ENCODE measurements at places on chromosomes 6 and 20.

- no peak for DNase-seq
These were observed 135.0 kb upstream of the ASCC3 start for GRCh38 chr6:101016163-101016562.

DNA sequence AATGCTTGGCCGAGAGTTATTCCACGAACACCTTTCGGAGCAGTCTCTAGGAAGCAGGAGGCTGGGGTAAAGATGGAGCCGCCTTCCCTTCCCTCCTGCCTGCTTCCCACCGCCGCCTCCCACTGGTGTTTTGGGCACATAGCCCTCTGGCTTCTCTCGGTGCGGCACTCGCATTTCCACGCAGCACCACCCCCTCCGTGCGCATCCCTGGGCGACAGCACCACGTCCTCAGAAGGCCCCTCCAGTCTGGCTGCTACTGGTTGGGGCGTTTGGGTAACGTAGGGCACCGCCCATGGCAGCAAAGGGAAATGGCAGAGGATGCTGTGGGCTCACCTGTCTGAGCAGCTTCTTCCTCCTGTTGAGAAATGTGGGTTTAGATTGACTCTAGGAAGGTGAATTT lies 2.4 kb downstream of the COL20A1 start:
- no peak for DNase-seq

DNA sequence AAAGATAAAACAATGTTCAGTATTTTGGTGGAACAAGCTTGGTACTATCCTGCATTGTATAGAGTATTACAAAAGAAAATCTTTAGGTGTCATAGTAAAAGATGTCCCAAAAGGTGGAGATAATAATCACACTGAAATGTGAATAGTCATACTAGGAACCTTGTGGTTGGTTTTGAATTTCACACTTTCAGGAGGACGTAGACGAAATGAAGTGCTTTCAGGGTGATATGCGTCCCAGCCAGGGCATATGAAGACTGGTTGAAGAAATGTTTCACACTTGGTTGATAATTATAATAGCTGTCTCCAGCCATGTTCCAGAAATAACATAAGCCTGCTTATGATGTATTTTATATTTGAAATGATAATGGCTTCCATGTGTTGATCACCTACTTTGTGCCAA lies 60.4 kb downstream of the SCAND1 start:
- DNase-seq = no peak

GRCh38 chr6:168096271-168096764 lies 17.3 kb upstream of the FRMD1 start:
- no peak for DNase-seq

DNA sequence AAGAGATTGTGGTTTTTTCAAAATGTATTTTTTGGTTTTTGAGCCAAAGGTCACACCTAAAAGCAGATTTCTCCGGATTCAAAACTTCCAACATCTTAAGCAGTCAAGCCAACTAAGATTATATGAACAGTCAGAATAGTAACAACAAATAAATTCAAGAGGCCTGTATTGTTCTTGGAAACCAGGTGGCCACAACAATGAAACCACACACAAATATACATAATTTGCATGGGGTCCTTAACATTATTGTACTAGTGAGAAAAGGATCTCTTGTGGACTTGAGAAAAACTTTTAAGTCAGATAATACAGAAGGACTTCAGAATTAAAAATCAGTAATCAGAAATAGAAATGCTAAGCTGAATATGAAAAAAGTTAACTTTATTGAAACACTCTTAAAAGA lies 40.6 kb downstream of the NOL7 start:
- DNase-seq = no peak

GRCh38 chr20:47850146-47850545 lies 64.9 kb upstream of the SULF2 start:
- DNase-seq = no peak

- no peak for DNase-seq
These were observed 181.5 kb upstream of the LAMP5 start for GRCh38 chr20:9332791-9333479.

- DNase-seq = no peak
These were observed 57.0 kb upstream of the GNRH2 start for GRCh38 chr20:2986466-2986865.

DNA sequence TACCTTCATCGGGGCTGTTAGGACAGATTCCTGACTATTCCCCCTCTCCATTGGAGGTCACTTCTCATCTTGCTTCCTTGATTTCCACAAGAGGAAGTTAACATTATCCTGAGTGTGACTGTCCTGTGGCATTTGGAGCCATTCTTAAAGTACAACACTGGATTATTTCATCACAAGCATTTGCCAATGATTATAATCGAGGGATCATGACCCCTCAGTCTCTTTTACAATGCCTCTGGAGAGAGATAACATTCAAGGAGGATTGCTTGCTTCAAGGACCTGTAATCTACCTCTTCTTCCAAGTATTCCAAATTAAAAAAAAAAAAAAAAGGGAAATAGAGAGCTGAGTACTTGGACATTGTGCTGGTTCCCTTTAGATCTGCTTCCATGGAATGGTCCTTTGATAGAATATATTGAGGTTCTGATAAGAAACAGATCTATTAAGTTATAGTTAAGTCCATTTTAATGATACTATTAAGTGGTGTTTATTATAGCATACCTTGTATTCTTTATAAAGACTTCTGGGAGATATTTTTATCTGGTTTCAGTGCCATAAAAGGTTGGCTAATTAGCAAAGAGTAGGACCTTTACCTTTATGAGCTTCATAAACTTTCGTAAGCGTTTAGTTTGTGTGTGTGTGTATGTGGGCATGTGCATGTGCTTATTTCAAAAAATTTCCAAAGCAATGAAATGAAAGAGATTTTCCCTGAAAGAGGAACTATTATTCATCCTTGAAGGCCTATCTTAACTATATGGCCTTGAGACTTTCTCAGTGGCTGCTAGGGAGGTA lies 469.1 kb downstream of the DHX35 start:
- DNase-seq = no peak

DNA sequence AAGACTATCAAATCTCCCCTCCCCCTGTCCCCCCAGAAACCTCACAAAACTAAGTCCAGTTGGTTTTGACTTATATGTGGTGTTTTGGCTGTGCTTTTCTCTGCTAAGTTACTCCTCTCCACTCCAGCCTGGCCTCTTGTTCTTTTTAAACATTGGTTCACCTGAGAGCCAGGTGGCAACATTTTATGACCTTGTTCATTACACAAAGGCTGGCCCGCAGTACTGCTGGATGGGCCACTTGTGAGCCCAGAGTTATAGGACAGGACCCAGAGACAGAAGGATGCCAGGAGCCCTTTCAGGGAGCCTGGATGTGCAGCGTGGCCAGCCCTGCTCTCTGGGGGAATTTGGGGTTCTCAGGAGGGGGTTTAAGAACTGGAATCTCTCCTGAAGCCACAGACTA lies 90.0 kb downstream of the RAMACL start:
- DNase-seq = peak; percentile 54

Data from NCI-H774 (cell line).